Natural killer cell (primary cell): ENCODE measurements at places on chromosomes 12 and 14. TPM values are rescaled to one million over a fixed set of nuclear protein-coding genes. Genes with fewer than 3 reads are reported as not detected.

LMNTD1 gene
- not detected for total RNA-seq

ATP2A2 gene
- total RNA-seq = 123 TPM

AMIGO2 gene
- total RNA-seq = 8.1 TPM

RAB2B gene
- total RNA-seq = 64.7 TPM

DNA sequence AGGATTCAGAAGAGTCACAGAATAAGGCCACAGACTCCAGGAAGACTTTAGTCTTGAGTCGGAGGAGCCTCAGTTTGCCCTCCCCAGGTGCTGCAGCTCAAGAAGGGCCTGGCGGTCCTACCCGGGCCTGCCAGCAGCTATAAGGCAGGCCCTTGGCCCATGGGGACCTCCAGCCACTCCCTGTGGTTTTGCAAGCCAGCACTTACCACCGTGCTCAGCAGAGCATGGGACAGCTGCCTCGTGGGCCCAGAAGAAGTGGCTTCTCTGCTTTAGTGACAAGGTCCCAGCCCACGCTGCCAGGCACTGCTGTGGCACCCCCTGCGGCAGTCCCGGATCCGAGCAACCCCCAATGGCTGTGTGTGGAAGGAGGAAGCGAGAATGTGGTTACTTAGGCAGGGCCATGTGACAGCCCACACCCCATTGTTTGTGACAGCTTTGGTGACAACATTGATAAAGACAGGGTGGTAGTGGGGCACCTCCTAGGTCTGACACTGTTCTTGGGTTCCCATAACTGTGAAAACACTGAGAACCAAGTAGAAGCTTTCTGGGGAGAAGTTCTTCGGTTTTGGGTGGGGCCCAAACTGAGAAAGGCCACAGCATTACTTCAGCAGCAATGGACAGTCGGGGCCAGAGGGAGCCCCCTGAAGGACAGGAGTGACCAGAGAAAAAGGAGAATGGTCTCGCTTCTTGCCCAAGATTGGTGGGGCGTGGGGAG, at the start of gene SELPLG:
TSS of gene SELPLG (minus strand) at position 361 of the 715 bp plus-strand sequence. CDS start 9,587 bp downstream, outside the sequence.
- DNase-seq = peak; percentile 84

DNA sequence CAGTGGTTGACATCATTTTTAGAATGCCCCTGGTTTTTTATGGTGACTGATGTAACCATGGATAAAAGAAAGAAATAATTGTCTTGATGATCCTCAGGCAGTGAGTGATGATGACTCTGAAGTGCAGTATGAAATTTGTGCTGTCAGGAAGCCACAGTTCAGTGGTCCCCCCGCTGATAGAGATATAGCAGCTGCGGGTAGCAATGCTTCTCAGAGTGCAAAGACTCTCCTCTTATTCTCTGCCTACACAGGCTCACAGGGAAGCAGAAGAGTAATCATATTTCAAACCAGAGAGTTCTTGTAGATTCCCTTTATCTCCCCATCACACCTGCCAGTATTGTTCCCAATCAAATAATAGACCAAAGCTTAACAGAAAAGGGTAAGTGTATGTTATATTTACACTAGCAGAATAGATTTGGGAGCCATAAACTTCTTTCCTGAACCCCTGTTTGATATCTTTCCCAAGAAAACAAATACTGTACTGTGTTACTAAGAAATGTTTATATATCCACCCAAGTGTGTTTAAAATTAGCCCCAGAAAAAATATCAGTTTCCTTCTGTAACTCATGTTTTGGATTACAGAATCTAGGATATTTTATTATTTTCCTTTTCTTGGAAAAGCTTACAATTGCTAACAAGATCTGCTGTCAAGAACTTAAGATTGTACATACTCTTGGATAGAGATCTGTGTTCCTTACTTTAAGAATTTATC, 1817.4 kb upstream of the FLRT2 start:
- DNase-seq = no peak

DNA sequence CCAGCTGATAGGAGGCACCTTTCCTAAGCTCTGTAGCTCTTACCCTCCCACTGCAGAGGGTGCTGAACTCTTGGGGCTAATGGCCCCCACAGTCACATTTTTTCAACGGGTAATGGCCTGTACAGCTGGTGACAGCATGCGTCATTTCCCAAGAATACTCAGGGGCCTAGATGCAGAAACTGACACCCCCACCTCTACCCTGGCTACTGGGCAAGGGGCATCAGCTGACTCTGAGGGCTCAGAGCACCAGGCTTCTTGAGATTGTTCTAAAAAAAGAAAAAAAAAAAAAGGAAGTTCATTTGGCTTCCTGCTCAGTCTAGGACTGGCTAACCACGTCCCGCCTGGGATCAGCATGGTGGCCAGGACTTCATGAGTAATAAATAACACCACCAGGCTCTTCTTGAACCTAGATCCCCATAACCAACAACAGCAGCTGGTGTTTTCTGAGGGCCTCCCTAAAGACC, 35.2 kb downstream of the ZFP36L1 start:
- DNase-seq = no peak

DNA sequence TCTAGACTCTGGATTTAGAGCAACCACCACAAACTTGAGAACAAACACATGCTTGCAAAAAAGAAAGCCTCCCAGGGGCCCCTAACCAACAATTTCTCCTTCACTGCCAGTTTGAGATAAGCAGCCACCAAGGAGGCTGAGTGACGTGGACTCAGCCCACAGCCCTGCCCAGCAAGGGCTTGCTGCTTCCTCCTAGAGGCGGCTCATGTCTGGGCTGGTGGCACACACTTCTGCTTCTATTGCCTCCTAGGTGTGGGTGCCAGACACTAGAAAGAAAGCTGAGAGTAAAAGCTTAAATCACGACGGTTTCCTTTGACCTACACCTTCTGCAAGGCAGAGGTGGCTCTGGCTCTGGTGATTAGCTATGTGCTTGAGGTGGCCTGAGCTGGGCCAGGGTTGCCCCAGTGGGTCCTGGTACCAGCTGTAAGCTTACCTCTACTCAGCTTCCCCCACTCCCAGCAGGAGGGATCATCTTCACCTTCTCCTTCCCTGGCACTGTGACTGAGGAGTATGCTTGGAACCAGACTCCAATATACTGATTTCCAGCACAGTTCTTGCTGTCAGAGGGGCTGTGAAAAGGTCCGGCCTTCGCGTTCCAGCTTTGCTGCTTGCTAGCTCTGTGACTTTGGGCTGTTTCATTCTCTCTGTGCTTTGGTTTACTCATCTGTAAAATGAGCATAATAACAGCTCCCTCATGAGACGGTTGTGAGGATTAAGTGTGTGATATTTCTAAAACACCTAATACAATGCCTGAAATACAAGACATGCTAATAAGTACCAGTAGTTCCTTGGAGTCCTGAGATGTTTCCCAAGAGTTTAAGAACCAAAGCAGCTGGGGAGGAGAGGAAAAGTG, 89.7 kb upstream of the PARP11 start:
- peak; percentile 89 for DNase-seq

DNA sequence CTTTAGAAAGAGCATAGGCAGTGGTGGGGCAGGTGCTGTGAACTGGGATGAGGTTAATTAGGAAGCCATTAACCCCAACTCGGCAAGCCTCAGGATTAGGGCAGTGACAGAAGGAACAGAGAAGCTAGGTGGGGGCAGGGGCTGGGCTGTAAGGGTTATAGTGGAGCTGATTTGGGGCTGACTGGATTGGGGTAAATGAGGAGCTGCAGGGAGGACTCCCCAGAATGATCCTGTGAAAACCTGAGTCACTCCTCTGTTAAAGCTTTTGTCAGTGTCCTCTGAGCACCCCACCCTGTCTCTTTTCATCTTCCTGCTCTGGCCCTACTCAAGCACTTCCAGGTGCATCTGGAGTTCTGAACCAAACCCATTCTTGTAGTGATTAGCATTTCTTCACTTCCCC, 4.4 kb downstream of the KLC1 start:
- DNase-seq = no peak

- DNase-seq = no peak
Observed at GRCh38 chr14:80862983-80863382, 78.6 kb downstream of the CEP128 start.

- DNase-seq = no peak
Observed at GRCh38 chr12:110365489-110366320, 37.8 kb downstream of the ANAPC7 start.

GRCh38 chr12:57883700-57884099, 37.2 kb upstream of the CTDSP2 start:
- no peak for DNase-seq

GRCh38 chr14:52589646-52590045, 37.0 kb downstream of the GPR137C start:
- no peak for DNase-seq

- DNase-seq = peak; percentile 91
Observed at GRCh38 chr14:85934123-85934885, 404.4 kb downstream of the FLRT2 start.

DNA sequence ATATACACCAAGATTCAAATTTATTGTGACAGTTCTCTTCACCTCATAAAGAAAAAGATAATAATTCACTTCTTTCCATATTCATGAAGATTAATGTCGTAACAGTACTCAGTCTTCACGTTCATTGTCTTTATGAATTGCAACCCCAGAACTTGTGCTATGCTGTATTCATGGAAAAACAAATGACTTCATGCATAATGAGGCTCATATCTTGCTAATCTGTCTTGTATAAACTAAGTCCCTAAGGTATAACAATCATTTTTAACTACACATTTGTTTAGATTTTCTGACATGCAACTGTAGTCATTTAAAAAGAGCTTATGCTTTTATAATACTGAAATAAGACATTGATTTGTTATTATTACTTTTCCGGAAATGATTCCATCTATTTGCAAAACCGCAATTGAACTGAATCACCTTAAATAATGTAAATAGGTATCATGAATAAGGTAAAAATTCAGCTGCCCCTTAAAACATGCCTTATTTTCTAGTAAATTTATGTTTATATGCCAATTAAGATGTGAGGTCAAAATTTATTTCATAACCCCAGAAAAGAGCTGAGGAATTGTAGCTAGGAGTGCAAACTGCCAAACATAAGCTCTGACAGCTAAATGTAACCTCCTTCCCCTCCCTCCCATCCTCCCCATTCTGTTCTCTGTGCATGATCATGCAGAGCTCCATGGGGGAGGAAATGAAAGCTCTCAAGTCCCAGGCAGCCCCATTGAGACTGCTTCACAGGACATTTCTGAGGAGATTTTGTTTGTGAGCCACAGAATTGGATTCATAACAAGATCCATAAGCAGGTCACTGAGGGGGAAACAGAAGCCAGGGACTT, 301.6 kb downstream of the ATP23 start:
- DNase-seq = no peak

- no peak for DNase-seq
Observed at GRCh38 chr14:94025720-94026119, 420 bp upstream of the OTUB2 start.

DNA sequence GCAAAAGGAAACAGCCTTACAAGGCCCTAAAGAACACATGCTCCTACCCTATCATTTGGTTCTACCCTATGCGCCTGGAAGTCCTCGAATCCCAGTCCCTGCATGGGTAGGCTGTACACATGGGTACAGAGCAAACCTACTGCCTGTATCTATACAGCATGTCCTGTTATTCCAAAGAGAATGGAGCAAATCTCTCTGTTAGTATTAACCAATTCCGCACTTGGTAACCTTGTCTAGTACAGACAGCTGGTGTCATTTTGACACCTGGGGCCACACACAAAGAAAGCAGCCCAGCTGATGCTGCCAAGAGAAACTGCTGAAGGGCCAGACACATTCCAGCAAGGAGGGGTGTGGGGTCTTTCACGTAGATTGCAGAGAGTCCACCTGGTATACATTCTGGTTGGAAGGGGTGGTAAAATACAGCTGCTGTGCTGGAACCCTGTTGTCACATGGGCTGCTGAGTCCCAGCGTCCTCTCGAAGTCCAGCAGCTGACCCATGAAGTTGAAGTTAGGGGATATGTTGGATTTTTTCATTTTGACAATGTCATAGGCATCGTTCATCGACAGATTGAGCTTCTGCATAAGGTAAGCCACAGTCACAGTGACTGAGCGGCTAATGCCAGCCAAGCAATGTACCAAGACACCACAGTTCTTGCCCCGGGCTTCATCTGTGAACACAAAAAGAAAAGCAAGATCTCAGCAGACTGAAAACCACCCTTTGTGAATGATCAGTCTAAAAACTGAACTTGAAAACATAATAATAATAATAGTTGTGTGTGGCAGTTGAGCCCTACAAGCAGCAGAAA, 3.2 kb downstream of the DUSP6 start:
- DNase-seq = no peak

- DNase-seq = no peak
Observed at GRCh38 chr14:57209561-57209960, 59.1 kb downstream of the EXOC5 start.

DNA sequence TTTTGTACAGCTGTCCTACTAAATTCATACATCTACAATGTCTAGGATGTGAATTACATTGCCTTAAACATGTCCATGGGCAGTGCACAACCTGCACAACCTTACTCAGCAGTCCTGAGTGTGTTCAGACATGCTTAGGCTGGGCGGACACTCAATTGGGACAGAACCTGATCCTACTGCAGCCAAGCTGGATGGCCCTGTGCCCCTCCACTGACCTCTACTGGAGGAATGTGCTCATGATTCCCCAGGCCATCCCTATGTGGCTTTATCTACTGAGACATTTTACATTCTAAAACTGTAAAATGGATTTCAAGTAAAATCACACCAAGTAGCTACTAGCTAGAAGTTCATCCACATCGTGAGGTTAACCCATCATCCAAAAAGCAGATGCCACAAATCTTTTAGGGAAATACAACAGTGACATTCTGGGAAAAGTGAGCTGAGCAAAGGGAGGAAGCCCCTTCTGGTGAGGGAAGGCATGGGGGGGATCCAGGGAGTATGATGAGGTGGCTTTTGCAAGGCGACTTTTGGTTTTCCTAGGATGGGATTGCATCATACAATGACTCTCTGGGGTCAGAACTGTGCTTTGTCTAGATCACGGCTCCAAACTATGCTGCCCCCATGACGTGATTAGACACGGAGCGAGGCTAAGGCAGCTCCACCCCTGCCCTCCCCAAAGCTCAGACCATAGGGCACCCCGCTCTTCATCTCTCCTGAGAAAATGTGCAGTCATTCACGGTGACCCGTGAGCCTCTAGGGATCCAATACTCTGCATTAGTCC, 911.7 kb upstream of the TMEM132C start:
- no peak for DNase-seq

DNA sequence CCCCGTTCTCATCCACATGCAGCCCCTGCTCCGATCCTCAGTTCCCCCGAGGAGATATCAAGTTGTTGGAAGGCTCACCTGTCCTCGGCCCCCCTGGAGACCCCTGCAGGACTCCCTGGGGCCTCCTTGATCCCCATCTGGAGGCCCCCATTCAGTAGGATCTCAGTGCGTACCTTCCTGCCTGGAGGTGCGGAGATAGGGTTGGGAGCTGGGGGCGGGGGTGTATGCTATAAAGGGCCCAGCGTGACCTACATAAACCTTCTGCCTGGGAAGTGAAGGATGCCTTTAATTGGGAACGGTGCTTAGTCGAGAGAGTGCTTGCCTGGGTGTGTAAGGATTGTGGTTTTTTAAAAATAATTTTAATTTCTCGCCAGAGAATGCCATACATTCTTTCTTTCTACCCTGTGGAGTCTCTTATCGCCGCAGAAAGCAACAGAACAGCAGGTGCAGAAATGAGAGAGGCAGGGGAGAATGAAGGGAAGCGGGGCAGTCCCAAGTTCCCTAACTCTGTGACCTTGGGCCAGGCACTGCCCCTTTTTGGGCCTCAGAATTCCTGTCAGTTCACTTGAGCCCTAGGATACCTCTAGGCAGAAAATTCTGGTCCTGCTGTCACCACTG, 153.7 kb downstream of the TSPAN9 start:
- DNase-seq = no peak
